ENCODE measurements at places on chromosomes 3 and 15.

- DNase-seq: no peak
Observed at GRCh38 chr3:123092243-123092642, 25.4 kb downstream of the PDIA5 start.

- DNase-seq: no peak
Observed at GRCh38 chr15:85035980-85036379, 54.3 kb downstream of the PDE8A start.

DNA sequence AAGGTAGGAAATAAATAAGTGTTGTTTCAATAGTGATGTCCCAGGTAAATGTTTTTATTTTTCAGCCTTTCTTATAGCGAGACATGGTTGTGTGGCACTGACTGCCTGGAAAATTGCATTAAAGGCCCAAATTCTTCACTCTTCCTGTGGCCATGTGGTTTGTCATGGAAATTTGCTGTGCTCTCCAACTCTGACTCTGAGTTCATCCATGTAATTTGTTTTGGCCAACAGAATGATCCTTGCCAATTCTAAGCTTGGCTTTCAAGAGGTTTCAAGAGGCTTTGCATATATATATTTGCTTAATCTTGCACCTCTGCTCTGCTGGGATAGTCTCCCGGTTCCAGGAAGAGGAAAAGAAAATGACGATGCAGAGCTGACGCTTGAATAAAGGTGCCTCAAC, 107.5 kb upstream of the ARHGEF26 start:
- DNase-seq: no peak

GRCh38 chr15:69000091-69000490, 14.4 kb upstream of the NOX5 start:
- no peak for DNase-seq

GRCh38 chr3:57757642-57758297, 1.7 kb downstream of the SLMAP start:
- no peak for DNase-seq

- DNase-seq: no peak
Observed at GRCh38 chr3:23241256-23241655, 38.1 kb downstream of the UBE2E2 start.

- no peak for DNase-seq
Observed at GRCh38 chr15:78018946-78019644, 58.4 kb downstream of the TBC1D2B start.

DNA sequence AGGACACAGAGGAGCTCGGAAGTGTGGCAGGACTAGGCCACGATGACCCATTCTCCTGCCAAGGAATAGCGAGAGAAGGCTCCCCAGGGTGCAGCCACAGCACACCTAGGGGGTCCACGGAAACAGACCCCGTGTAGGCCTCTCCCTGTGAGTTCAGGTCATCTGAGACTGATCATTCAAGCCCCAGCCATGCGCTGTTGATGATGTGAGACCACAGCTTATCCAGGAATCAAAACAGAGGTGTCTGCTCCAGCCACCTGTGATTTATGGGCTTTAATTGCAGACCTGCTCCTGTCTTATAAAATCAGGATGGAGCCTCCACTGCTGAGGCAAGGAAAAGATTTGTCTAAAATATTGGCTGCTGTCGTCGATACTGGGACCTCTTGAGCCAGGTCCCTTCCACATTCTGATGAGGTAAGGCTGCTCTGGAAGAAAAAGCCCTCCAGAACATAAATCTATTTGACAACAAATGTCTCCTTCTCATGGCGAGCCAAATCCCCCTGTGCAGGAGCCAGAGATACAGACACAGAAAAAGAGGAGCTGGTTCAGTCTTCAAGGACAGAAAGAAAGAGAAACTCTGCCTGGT, 186.7 kb downstream of the TJP1 start:
- no peak for DNase-seq

GRCh38 chr15:38182900-38183299, 69.7 kb upstream of the SPRED1 start:
- no peak for DNase-seq

DNA sequence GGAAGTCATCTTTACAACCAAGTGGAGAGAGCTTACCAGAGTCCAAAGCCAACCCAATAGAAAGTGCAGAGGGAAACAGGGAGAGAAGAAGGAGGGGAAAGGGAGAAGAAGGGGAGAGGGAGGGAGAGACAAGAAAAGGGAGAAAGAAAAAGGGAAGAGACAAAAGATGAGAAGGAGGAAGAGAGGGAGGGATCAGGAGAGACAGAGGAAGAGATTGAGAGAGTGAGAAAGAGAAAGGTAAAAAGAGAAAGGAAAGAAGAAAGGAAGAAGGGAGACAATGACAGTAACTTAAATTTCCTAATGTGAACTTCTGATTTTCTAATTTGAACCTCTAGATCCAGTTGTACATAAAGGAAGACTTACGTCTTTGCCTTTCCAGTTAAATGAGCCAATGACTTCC, 20.7 kb upstream of the WNT5A start:
- no peak for DNase-seq

- DNase-seq: no peak
Observed at GRCh38 chr3:38655708-38656300, 6.3 kb upstream of the SCN5A start.

DNA sequence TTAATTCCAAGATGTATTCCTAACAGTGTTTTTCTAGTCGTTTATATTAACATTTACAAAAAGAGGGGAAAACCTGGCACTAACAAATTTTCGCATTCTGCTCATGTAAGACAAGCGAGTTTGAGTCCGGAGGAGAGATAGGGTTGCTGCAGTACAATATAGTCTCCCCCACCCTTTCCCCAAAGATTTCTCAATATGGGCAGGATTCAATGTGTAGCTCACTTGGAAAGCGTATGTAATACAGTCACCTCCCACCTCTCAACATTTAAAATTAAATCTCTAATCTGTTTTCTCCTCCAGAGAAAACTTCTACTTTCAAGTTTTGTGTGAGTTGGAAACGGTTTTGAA, 57.9 kb downstream of the CMSS1 start:
- no peak for DNase-seq

DNA sequence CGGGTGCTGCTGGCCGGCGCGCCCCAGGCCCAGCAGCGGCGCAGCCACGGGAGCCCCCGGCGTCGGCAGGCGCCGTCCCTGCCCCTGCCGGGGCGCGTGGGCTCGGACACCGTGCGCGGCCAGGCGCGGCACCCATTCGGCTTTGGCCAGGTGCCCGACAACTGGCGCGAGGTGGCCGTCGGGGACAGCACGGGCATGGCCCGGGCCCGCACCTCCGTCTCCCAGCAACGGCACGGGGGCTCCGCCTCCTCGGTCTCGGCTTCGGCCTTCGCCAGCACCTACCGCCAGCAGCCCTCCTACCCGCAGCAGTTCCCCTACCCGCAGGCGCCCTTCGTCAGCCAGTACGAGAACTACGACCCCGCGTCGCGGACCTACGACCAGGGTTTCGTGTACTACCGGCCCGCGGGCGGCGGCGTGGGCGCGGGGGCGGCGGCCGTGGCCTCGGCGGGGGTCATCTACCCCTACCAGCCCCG, 777 bp downstream of the LOXL1 start:
- no peak for DNase-seq

DNA sequence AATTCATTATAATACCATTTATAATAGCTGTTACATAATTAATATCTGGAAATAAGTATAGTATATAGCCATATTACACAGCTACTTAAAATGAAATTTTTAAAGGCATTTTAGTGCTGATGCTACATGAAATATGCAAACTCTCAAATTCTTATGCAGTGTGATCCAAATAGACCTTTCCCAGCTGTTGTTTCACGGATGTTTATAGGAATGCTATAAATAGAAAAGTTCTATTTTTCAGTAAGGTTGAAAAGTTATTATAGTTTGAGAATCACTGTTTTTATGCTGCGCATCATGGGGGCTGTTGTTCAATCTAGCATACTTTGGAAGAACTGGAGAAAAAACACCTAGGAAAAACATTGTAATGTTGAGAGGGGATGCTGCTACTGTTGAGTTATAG, 147.7 kb upstream of the TRIM42 start:
- DNase-seq: no peak

DNA sequence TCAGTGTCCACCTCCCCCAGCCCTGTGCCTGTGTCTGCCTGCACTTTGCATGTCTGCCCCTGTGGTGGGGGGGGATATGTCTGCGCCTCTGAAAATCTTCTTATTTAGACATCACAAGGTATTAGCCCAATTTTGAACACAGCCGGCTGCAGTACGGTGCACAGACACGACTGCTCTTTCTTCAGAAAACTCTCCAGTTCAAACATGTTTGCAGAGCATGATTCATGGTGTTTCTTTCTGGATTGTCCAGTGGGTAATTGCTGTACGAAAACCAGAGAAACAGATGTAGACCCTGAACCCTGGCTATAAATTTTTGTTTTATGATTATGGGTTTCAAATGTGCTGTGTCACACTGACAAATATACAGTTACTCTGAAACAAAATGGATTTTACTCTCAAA, 3.4 kb upstream of the RARB start:
- DNase-seq: no peak

- no peak for DNase-seq
Observed at GRCh38 chr3:129777806-129778205, 115.7 kb downstream of the TMCC1 start.

- no peak for DNase-seq
Observed at GRCh38 chr3:5638550-5638949, 451.0 kb downstream of the EDEM1 start.
